ENCODE measurements at places on chromosomes 13 and 19. TPM values are rescaled to one million over a fixed set of nuclear protein-coding genes. Genes with fewer than 3 reads are reported as not detected.

The SAFB2 gene
- 43.0 TPM for total RNA-seq

The NUMBL gene
- 26.8 TPM for total RNA-seq

- DNase-seq = no peak
Measured at GRCh38 chr13:49112782-49113525, 107.2 kb upstream of the MLNR start.

The CD33 gene
- not detected for total RNA-seq

- DNase-seq = no peak
Measured at GRCh38 chr19:16654627-16655026, 5.3 kb downstream of the SMIM7 start.

The ATXN8OS gene
- not detected for total RNA-seq

DNA sequence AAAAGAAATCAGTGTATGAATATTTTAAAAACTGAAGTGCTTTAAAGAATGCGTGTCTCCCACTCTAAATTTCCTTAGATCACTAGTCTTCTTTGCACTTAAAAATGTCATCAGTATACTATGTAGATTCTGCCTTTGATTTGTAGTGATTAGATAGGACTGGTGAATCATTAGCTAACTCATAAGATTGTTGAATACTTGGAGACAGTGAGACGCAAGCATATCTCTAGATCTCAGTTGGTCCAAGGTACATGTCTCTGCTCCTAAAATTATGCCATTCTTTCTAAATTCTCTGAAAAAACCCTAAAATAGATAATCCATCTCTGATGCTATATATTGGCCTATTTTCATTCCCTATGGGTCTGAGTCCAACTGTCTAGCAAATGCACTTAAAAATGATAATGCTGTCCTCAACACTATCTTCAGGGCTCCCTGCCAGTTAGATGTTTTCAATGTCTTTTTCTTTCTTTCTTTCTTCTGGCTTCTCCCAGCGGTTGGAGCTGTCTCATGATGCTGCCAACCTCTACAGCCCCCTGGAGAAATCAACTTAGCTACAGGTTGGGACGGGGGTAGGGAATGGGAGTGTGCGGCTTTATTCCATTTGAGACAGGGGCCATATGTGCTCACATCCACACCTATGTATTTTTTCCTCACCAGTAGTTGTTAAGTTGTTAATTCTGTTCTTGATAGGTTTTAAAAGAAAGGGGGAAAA is 301.0 kb downstream of the NDFIP2 start:
- no peak for DNase-seq
